ENCODE measurements at places on chromosomes 2 and 18.

- DNase-seq: no peak
Observed at GRCh38 chr2:219016721-219017120, 23.5 kb upstream of the CRYBA2 start.

- DNase-seq: no peak
Observed at GRCh38 chr18:58640428-58640805, 11.5 kb upstream of the ALPK2 start.

DNA sequence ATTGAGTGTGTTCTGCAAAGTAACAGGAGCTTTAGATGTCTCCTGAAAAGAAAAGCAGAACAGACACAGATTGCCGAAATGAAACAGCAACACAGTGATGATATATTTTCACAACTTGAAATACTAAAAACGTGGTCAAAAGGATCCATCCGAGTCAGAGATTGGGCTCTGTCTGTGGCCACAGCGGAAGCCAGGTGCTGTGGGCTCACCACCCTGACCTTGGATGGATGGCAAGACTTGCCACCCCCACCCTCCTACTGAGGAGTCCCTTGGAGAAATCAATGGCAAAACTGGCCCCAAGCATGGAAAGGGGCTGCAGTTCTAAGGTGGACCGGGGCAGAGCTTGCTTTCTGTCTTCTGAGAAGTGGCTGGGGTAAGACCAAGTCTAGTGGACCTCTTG is 31.4 kb upstream of the ACKR3 start:
- DNase-seq: no peak

- no peak for DNase-seq
Observed at GRCh38 chr18:79459946-79460480, 64.3 kb downstream of the NFATC1 start.

GRCh38 chr2:26465266-26465925 is 12.5 kb downstream of the OTOF start:
- DNase-seq: no peak

DNA sequence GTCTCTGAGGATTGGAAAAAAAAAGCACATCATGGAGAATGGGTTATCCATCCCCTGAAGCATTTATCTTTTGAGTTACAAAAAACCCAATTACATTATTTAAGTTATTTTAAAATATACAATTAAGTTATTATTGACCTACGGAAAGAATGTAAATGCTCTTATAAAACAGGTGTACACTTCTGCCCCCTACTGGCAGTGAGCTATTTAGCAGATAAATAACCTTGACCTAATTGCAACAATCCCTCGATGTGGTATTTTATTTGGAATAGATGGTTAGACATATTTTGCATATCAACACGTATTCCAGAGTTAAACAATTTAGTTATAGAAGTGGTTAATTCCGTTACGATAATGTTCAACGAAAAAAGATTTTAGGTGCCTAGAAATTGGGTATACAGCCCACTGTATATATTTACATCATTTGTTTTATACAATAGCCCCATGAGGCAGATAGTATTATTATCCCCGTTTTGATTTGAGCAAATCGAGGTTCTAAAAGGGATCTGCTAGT is 9.1 kb upstream of the DAW1 start:
- DNase-seq: no peak

GRCh38 chr18:616380-616995 is 19.7 kb downstream of the CLUL1 start:
- DNase-seq: peak; percentile 42

- no peak for DNase-seq
Observed at GRCh38 chr2:152126664-152127063, 27.8 kb upstream of the CACNB4 start.

- DNase-seq: no peak
Observed at GRCh38 chr2:191840921-191841320, 6.0 kb downstream of the CAVIN2 start.

- DNase-seq: peak; percentile 9
Observed at GRCh38 chr2:206982360-206982955, 43.1 kb downstream of the CPO start.

DNA sequence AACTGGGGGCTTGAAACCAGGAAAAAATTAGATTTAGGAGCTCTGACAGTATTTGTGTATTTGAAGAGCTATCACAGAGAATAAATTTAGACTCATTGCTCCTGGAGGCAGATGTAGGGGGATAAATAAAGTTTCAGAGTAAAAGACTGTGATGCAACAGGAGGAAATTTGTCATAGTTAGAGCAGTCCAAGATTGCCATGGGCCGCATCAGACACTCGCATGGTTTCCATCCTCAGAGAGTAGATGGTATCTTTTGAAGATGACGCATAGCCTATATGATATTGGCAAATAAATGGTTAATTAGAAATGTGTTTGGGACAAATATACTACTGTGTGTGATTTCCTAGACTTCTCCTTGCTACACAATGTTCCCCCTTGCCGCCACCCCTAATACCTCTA is 170.5 kb downstream of the FTCDNL1 start:
- DNase-seq: no peak

- DNase-seq: no peak
Observed at GRCh38 chr2:98089941-98090340, 3.0 kb downstream of the VWA3B start.

DNA sequence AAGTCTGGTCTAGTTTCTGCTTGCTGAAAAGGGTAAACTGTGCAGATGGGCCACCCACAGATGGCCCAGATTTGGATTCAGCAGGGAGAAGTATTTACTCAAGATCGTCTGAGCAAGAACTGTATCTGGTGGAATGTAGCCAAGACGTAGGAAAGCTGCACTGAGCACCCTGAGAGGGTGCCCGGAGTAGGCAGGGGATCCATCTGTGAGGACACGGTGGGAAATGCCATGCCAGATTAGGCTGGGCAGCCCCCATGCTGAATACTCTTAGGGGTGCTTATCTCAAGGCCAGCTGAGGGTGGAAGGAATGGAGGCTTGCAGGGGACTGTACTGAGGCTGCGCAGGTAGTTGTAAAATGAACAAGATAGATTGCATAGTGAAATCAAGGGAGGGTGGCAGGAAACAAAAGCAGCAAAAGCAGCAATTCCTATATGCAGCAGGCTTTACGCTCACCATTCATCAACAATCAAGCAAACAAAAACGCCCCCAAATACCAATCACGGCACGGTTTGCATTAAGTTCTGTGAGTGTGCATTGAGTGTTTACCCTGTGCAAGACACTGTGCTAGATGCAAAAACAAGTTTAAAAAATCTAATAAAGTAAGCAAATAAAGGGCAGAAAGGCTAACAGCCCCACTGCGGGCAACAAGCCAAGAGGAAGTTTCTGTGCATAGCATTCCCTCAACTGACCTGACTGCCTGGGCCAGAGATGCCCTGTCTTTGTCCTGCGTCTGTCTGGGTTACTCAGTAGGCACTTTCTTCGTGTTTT is 32.2 kb upstream of the LPIN2 start:
- DNase-seq: no peak

DNA sequence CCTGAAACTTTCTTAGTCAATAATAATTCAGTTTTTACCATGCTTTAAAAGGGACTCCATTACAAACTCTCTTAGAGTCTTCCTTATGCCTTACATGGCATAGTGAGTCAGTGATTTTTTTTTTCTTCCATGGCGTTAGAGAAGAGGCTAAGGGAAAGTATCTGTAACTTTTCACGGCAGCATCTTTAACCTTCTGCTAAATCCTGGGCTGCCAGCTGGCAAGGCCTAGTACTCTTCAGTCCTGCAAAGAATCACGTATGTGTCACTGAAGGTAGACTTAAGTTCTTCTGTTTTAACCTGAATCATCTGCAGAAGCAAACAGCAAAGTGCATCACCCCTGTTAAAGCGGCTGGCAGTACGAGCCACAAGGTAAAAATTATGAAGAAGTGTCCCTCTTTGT is 286.3 kb upstream of the FN1 start:
- DNase-seq: no peak

GRCh38 chr18:54945576-54946125 is 13.6 kb downstream of the CCDC68 start:
- DNase-seq: no peak

DNA sequence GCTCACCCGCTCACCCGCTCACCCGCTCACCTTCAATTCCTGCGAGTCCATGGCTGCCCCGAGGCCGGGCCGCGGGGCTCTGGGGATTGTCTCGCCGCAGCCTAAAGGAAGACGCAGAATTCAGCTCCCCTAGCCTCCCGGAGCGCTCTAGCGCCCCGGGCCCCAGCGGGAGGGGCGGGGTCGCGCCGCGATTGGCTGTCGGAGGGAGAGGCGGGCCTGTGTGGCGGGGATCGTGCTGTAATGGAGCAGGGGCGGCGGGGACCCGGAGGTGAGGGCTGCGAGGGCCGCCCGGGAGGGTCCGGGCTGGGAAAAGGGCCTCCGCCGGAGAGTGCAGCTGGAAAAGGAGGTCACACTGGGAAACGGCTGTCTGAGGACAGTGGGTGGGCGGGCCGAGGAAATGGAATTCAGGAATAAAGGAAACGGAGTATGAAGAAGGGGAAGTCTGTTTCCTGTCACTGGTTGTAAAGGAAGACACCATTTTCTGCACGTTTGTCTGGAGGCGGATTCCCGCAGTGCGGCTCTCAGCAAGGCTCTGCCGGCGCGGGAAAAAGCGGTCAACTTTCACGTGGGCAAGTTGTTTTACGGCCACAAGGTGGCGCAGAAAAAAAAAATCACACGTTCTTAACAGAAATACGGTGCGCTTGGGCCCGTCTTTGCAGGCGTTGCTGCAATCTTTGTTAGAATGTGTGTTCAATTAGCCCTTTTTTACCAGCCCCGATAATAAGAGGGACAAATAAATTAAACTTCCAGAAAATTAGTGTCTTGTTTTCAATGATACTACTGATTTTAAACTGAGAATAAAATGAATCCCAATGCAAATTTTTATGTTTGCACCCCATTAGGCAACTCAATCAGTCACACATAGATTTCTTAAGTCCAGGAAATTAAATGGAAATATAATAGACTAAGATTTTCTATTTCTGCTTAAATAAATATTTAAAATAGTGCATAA is at the start of gene TTC21B:
TSS of gene TTC21B (minus strand) at position 122 of the 952 bp plus-strand sequence. CDS start at position 51, 71 bp downstream.
- peak; percentile 96 for DNase-seq

DNA sequence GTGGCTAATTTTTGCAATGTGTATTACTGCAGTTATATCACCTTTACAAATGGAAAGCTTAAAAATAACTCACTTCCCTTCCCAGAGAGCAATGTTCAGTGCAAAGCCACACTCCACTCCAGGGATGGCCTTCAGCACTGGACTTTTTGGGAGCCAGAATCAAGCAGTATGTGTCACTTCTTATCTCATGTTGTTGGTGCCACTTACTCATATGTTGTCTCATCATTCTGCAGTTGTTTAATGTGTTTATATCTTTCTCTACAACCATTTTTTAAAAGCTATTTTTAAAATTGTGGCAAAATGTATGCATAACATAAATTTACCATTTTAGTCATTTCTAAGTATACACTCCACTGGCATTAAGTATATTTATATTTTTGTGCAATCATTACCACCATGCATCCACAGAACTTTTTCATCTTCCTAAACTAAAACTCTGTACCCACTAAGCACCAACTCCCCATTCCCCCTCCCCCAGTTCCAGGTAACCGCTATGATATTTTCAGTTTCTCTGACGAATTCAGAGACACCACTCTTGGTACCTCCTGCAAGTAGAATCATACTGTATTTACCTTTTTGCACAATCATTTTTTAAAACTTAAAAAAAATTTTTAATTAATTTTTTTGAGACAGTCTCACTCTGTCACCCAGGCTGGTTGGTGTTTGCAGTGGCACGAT is 32.1 kb upstream of the CD8A start:
- DNase-seq: no peak

DNA sequence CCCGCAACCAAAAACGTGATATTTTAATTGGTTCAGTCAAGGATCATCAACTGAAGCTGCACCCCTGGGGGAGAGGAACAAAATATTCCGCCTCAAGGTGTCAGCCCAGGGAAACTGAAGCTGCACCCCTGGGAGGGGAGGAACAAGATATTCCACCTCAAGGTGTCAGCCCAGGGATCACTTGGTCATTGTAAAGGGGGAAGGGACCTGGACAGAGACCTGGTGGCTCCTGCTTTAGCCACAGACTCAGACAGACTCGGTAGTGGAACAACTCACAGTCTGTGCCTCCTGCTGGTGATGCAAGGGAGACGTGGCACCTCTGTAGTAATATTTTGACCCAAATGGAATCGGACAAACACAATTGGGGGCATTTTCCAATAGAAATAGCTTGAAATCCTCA is 75.1 kb downstream of the GBX2 start:
- DNase-seq: no peak

DNA sequence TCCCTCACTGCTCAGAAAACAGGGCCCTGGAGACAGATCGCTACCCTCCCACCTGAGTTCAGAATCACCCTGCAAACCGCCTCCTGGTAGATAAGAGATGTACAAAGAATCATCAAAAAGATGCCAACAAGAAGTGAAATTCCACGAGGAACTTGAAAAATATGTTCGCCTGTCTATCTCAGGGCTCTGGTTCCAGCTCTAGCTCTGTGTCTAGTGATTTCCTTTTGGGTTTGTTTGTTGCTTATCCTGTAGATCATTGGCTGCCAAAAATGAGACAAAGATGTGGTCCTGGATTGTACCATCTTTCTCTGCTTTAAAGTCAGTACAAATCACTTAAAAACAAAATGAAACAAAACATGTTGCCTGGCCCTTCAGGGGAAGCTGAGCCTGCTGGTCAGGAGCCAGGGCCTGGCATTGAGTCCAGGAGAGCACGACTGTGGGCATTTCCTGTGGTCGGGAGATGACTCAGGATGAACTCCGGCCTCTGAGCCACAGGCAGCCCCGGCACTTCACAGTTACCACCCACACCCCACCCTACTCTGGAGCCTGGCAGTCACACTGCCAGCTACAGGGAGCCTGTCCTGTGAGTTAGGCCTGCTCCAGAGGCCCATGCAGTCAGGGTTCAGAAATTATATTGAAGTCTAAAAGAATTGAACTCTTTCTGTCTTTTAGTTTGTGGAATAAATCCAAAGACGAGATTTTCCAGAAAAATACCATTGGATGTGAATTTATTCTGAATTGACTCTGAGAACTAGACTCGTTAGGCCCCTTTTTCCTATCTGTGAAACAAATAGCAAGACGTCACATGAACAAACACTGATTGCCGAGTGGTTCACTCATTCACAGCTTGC is 8.0 kb upstream of the ITGB6 start:
- no peak for DNase-seq

DNA sequence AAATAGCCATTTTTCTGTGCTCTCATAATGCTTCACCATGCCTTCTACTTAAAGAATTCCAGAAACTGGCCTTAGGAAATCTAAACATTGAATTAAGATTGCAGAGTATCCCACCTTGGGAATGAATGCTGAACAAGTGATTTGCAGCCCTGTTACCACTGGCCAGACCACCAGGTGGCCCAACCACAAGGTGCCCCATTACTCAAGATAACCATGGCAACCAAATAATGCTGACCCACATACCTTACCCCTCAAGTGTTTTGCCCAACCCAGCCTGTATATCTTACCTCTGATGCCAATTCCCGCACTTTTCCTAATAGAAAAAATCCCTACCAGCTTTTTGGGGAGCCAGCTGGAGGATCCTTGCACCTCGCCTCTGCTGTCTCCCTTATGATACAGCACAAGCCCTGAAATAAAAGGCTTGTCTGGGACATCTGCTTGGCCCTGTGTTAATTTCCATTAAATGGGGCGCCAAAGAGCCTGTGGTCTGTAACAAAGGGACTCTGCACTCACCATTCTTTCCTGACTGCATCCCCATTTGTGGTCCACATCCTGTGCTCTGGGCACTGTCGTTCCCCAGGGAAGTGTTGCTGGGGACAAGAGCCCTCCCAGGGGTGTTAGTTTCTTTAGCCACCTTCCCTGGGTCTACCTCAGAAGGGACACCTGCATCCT is 17.3 kb upstream of the KCNF1 start:
- DNase-seq: no peak

- DNase-seq: no peak
Observed at GRCh38 chr2:197710424-197711042, 5.4 kb downstream of the MARS2 start.

- DNase-seq: no peak
Observed at GRCh38 chr2:144074450-144074849, 445.5 kb downstream of the ZEB2 start.
